ENCODE measurements at places on chromosomes 12 and 14.

DNA sequence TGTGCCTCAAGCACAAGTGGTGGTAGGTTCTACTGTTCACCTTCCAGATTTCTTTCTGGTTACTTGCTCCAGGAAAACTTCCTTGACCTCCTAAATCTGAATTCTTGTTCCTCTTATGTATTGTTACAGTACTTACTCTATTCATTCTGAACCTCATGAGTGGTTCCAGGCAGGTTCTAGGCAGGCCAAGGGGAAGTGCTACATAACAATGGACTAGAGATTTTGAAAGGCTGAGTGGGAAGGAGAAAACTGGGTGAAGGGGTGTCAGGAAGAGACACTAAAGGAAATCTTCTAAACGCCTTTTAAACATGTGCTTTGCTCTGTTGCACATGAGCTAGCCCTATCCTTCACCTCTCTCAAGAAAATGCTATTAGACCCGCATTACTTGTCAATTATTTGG, 1.6 kb downstream of the YARS2 start:
- peak; percentile 3 for DNase-seq

DNA sequence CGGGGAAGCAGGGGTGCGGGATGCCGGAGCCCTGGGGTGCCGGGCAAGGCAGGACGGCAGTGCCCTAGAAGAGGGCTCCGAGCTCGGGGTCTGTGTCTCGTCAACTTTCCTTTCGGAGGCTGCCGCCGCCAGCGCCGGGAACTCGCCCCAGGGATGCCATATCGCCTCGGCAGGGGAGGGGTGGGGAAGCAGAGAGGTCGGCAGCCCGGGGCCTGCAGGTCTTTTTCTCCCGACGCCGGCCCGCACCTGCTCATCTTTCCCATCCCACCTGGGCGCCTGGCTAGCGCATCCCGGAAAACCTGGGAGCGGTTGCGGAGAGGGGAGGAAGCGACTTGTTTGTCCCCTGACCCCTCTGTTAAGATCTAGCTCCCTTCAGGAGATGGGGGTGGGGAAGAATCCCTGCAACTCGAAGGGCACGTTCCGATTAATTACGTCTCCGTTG, 547 bp downstream of the CNTN1 start:
- peak; percentile 51 for DNase-seq

GRCh38 chr12:104166465-104166864, 28.5 kb upstream of the NFYB start:
- no peak for DNase-seq

DNA sequence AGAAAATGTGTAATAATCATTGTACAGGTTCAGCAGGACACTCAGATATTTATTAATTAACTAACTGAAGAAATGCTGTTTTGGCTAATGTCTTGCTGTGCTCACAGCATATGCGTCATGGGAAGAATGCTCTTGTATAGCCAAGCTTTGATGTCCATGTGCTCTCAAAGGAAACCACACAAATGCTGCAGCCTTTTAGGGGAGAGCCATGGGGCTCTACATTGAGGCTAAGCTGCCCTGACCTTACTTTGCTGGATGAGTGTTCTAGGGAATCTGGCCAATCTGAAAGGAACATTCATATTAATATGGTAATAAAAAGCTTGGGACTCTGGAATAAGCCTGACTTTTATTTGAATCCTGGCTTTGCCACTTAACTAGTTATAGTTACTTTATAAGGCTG, 9.5 kb upstream of the CRADD start:
- DNase-seq, result no peak

DNA sequence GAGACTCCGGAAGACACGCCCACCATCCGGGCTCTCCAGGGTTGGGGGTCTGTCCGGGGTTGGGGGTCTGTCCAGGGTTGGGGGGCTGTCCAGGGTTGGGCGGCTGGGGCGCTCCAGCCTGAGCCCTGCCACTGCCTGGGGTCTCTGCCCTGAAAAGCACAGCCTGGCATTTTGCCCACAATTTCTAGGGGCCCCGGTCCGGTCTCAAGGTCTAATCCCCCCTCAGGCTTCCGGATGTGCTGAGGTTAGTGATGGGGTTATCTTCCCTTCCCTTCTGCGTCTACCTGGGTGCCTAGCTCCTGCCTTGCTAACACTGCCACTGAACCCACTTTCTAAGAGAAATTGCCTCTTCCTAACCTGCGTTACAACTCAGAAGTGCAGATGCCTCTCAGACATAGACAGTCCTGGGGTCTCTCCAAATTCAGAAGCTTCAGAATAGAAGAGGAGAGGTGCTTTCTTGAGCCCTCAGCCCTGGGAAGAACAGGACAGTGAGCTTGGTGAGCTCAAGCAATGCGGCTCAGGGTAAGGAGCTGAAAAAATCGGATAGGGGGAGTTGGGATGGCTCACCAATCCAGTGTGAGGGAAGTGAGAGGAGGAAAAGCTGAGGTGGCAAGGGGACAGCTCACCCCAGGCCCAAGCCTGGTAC, 5.7 kb downstream of the LHX5 start:
- no peak for DNase-seq

- DNase-seq, result no peak
These were observed 28.3 kb downstream of the TMEM233 start for GRCh38 chr12:119621878-119622277.

DNA sequence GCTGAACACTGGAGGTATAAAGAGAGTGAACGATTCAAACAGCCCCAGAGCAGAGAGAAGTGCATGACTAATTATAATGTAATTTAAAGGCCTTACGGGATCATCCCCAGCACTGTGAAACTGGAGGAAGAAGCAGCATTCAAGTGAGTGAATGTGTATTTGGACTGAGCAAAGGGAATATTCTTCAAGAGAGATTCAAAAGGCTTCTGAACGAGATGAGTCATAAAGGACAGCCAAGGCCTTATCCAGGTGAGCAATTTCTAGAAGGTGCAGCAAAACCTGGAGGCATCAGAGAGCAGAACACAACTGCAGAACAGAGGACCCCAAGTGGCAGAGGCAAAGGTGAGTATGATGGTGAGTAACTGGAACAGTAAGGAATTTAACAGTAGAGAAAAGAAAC, 127.2 kb downstream of the BCAT1 start:
- no peak for DNase-seq

DNA sequence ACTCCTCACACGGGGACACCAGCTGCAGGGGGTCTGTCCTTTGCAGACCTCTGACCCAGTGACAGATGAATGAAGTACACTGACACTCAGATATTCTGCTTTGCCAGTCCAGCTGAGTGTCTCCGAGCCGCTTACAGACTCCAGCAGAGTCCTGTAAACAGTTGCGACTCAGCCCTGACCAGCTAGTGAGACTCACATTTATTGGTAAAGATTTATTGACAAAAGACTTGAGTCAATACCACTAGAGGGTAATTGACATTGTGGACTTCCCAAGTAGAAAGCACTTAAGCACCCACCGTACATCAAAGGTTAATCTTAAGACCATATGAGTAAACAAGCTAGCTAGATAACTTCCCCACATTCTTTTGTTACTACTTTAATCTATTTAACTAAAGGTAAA, 9.8 kb upstream of the FKBP4 start:
- no peak for DNase-seq

GRCh38 chr12:7989827-7990491, 42.6 kb upstream of the FOXJ2 start:
- DNase-seq, result no peak

- DNase-seq, result peak; percentile 75
These were observed 1.4 kb upstream of the DNAJC22 start for GRCh38 chr12:49345051-49345824.

DNA sequence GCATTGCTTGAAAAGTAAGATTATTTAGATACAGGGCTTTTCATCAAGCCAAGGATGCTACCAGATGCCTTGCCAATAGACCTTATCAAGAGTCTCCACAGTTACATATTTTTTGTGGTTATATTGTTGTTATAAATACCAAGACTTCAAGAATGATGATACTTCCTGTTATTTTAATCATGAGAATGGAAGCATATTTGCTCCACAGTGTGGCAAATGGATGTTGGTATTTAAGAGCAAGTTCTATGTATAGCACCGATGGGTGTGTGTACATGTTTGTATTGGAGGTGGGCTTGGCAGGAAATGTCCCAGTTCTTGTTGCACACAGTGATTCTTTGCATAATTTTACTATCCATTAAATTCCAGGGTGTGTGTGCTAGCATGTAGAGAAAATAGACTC, 4.4 kb upstream of the NID2 start:
- DNase-seq, result no peak

DNA sequence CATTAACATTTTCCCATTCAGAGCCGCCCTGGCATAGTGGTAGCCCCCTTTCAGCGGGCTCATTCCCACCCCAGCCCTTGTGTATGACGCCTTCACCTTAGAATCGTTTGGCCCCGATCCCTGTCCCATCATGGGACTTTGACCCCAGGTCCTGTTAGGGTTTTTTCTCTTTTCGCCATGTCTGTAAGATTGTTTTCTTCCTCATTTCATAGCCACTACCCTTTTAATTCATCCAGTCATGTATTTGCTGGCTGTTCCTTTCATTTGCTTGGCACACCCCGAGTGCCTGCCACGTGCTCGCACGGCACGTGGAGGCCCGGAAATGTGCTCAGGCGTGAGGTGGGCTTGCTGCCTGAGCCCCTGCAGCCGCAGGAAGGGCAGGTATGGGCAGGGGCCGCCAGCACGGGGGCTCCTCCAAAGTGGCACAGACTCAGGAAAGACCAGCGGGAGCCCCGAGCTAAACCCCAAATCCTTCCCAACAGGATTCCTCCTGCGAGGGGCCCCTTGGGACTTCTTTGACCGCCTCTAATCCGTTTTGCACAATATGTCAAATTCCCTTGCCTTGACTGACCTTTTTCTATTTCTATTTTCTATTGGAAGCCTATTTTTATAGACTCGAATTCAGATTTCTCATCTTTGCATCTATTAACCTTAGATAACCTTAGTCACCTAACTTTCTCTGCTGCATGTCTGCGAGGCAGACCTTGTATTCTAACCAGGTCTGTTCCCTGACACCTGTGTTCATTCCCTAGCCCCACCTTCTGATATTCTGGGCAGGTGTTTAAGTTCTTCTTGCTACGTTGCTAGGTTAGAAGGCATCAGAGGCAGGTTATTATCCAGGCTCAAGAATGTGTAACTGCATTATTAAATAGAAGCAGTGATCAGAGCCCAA, 114.8 kb downstream of the EML1 start:
- no peak for DNase-seq

- DNase-seq, result no peak
These were observed 41.6 kb downstream of the NDUFA12 start for GRCh38 chr12:94961911-94962310.

DNA sequence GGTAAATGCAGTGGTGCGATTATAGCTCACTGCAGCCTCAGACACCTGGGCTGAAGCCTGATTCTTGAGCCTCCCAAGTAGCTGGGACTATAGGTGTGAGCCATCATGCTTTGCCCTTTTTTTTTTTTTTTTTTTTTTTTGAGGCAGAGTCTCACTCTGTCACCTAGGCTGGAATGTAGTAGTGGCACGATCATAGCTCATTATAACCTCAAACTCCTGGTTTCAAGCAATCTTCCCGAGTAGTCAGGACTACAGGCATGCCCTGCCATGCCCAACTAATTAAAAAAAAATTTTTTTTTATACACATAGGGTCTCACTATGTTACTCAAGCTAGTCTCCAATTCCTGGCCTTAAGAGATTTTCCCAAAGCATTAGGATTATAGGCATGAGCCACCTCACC, 6.9 kb downstream of the ATP2A2 start:
- no peak for DNase-seq

- DNase-seq, result no peak
These were observed 84.8 kb downstream of the PTPN11 start for GRCh38 chr12:112503512-112503911.

GRCh38 chr12:56994231-56994746, 12.1 kb downstream of the ZBTB39 start:
- DNase-seq, result no peak

DNA sequence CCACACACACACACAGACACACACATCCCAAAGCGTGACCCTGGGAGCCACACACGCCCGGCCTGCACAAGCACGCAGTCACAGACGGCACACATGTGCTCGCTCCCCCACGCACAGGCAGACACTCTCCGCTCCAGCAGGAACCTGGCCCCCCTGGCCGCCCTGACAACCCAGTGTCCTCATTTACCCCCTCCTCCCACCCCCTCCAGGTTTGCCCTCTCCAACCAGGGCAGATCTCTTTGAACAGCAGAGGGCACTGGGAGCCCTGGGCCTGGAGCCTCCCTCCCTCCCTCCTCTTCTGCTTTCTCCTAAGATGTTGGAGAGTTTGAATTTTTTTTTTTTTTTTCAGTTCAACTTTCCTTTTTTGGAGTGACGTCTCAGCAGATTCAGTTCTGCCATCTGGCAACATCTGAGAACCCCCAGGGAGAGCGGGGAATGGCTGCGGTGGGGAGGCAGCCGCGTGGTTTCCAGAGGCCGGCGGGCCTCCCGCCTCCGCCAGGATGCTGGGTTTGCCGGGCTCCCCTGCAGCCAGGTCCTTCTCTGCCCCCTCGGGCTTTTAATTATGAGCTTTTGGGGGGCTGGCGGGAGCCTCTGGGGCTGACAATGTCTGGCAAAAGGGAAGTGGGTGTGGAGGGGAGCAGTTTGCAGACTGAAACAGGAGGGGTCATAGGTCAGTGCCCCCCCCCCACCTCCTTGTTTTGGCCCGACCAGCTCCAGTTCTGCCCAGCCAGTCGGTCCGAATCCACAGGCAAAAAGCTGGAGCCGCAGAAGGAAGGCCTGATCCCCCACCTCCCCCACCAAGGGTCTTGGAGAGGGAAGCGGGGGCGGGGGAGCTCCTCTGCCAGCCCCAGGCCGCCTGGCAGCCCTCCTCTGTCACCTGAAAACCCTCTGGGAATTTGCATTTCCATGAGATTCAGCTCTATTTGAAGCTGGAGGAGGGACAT, 1.3 kb upstream of the NCOR2 start:
- DNase-seq, result peak; percentile 56

DNA sequence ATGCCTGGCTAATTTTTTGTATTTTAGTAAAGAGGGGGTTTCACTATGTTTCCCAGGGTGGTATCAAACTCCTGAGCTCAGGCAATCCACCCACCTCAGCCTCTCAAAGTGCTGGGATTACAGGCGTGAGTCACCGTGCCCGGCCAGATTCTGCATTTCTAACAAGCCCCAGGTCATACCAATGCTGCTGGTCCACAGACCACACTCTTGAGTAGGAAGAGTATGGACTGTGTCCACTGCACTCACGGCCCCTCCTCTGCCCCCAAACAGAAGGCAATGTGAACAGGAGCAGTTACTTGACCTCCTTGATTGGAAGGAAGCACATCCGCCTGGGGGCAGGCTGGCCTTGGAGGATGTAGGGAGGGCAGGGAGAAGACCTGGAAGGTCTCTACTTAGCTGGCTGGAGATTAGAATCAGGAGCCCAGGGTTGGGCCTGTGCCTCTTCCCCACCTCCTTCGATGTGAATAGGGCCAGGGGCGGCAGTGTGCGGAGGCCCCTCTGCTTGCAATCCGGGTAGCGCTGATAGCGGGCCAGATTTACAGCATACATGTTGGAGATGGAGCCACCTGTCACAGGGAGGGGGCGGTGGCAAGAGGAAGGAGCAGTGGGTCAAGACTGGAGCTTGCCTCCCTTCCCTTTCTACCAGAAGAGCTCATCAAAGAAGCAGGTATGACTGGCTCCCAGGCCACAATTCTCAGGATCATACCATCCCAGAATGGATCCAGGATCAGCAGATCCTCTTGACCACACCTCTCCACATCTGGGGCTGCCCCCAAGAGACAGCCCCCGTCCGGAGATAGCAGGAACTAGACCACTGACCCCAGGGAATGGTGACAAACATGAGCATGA, 9.4 kb upstream of the ZNF740 start:
- DNase-seq, result no peak

- no peak for DNase-seq
These were observed 28.0 kb downstream of the DAO start for GRCh38 chr12:108907839-108908351.

GRCh38 chr12:116737774-116738657, at the start of the genes RNFT2 and SPRING1:
TSS of gene RNFT2 (plus strand) at chr12:116738315. CDS start at chr12:116740498, 2,183 bp downstream.
TSS of gene SPRING1 (minus strand) at chr12:116738069. CDS start at chr12:116737900, 169 bp downstream.
- peak; percentile 84 for DNase-seq

- no peak for DNase-seq
These were observed 434.4 kb downstream of the RGS6 start for GRCh38 chr14:72366619-72367018.

Measured in right kidney (tissue), 9 donors.